ENCODE measurements at places on chromosomes 1 and 21. TPM values are rescaled to one million over a fixed set of nuclear protein-coding genes. Genes with fewer than 3 reads are reported as not detected.

SPRR2F gene
- not detected for total RNA-seq

SPRR2B gene
- total RNA-seq: not detected

DNA sequence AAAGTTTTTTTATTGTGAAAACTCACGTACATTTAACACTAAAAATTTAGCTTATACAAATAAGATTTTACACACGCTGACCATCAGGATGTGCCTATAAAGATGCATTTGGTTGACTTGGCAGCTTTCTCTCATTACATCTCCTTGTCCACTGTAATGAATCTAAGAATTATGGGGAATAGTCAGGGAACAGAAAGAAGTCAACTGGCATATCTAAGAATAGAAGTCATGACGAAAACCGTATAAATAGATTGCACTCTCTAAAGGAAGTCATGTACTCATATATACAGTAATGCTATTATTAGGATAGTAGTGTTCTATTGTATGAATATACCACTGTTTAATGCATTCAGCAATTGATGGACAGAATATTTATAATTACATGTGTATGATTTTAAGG is 575.8 kb upstream of the B3GALT2 start:
- no peak for DNase-seq
- no peak overlapping the region for H3K4me3 ChIP-seq
- H3K27me3 ChIP-seq: no peaks in the 10 kb centered on the region
- no peak overlapping the region for H3K27ac ChIP-seq
- peaks cover 5% of the 10 kb centered on the region for H3K4me1 ChIP-seq

DNA sequence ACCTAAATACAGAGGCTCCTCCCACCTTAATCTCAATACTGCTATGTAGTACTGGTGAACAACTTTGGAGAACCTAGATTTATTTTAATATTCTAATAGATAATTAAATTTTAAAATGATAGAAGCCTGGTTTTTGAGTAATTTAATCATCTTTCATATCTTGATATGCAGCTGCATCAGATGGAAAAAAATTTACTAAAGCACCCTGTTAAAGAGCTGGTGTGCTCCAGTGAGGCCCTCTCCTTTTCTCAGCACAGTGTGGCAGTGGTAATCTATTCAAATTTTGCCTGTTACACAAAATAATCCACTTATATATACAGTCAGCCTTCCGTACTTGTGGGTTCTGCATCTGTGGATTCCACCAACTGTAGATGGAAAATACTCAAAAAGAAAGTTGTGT is 82.8 kb downstream of the LRRC8C start:
- no peaks in the 10 kb centered on the region for H3K4me1 ChIP-seq
- no peaks in the 10 kb centered on the region for H3K27me3 ChIP-seq
- no peak overlapping the region for H3K4me3 ChIP-seq
- H3K36me3 ChIP-seq: peaks cover 3% of the 10 kb centered on the region
- DNase-seq: no peak
- H3K27ac ChIP-seq: no peak overlapping the region

DNA sequence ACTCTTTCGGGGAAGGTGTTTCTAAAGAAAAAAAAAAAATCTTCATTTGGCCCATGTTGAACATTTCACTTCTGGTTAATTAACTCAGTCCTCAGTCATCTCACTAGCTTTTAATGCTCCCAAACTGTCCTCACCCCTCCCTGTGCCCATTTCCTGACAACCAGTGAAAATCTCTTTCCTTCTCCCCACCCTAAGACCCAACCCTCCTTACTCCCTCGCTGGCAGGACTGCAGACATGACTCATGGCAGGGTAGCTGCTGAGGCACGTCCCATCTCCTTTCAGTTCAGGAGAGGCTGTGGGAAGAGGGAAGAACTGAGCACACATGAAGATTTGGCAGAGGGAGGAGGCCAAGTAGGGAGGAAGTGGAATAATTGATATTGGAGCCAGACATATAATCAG is 12.6 kb downstream of the PKP1 start:
- H3K27me3 ChIP-seq: no peaks in the 10 kb centered on the region
- H3K4me1 ChIP-seq: no peaks in the 10 kb centered on the region
- H3K27ac ChIP-seq: no peak overlapping the region
- DNase-seq: no peak
- no peaks in the 10 kb centered on the region for H3K36me3 ChIP-seq
- no peak overlapping the region for H3K4me3 ChIP-seq

- no peak overlapping the region for H3K4me3 ChIP-seq
- no peak for DNase-seq
- no peaks in the 10 kb centered on the region for H3K27me3 ChIP-seq
Observed at GRCh38 chr1:215970406-215970805, 403.3 kb downstream of the KCTD3 start.

DNA sequence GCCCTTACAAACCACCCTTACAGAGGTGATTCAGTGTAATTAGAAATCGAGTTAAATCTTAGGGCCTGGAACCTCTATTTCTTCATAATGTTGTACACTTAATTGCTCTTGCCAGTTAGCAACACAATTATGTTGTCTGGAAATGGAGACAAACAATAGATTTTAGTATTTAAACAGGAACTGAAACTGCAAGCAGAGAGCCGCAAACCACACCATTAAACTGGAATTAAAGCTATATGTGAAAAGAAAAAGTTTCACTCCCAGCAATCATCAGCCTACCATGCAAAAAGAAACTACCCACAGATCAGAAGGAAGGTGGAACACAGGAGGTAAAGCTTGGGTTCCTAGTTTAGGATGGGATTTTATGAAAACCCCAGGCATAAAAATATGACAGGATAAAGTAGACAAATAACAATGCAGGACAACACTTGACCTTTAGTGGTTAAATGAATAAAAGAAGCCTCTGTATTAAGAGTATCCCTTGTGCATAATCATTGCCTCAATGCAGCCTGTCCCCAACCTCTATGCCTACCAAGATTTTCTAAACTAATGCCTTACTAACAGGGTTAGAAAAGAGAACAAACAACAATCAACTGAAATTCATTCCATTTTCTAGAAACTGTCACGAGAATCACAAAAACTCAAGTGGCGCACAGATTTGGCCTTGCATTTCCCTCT is 304.3 kb upstream of the ESRRG start:
- no peak overlapping the region for H3K4me3 ChIP-seq
- H3K4me1 ChIP-seq: peaks cover 2% of the 10 kb centered on the region
- no peak for DNase-seq

GRCh38 chr1:67043366-67043765 is 10.6 kb downstream of the SLC35D1 start:
- no peaks in the 10 kb centered on the region for H3K27me3 ChIP-seq
- H3K4me3 ChIP-seq: no peak overlapping the region
- H3K4me1 ChIP-seq: peaks cover 7% of the 10 kb centered on the region
- no peak overlapping the region for H3K27ac ChIP-seq
